Brain microvascular endothelial cell (primary cell): ENCODE measurements at places on chromosomes 5 and 9.

DNA sequence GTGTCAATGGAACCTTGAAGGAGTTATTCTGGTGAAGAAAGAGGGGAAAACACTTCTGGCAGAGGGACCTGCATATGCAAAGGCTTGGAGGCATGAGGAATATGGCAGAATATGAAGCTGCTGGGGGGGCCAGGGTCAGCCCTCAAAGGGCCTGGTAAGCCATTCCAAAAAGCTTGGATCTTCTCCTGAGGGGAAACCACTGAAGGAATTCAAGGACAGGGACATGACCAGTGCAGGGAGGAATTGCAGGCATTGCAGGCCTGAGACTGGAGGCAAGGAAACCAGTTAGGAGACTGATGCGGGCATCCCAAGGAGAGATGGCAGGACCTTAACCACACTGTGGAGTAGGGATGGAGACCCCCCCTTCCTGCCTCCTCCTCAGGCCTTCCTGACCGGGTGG lies 21.4 kb downstream of the ENHO start:
- no peak for DNase-seq

DNA sequence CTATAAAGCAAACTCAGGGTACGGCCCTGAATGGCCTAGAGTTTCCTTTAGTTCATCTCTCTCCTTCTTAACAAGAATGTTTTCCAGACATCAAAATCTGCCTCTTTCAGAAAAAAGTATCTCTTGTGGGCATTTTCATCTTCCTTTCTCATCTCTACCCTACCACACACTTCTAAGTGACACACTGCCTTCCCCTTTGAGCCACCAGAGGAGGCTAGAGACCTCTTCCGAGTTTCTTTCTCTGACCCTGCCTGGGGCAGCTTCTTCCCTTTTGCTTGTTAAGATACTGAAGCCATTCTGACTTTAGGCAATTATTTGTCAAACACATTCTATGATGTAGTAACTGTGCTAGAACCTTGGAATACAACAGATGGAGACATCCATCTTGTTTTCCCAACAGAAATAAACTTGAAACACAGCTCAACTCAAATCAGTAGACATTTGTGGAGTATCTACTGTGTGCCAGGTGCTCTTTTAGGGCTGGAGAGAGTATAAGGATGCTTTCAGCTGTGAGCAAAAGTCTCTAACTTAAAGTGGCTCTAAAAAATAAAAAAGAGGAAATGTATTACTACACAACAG lies 8.6 kb upstream of the SV2C start:
- no peak for DNase-seq

GRCh38 chr9:108953983-108954574 lies 19.9 kb downstream of the ABITRAM start:
- DNase-seq, result peak; percentile 14

DNA sequence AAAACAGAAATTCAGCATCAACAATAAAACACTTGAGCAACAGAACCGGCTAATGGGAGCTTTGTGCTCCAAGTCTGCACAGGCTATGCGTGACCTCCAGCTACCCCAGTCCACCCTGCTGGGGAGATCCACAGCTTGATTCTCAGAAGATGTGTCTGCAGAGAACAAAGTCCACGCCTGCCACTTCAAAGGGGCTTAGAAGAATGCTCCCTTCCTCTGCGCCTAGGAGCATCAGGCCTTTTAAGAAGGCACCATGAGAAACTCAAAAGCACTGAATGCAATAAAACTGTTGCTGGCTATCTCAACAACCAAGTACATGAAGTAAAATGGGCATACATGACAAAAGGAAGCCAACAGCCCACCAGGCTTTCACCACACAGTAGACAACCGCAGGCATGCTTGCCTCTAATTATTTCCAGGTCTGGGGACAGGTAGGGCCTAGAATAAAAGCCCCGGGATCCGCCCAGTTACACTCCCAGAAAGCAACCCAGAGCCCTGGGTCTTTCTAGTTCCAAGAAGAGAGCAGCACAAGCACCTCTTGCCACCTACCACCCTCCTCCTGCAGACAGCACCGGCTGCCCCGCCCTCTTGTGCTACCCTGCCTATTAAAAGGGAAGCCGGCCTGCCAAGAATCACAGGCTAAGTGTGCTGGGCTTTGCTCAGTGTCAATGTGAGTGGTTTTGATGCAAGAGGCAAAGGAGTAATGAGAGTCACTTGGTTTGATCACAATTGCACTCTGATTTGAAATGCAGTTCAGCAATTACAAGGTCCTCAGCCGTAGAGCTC lies 123.2 kb downstream of the SPOCK1 start:
- DNase-seq, result no peak

- DNase-seq, result no peak
Measured at GRCh38 chr5:83965441-83965840, 244.8 kb upstream of the HAPLN1 start.

- DNase-seq, result no peak
Measured at GRCh38 chr9:32928145-32928763, 73.2 kb downstream of the APTX start.

GRCh38 chr5:31194468-31194813 lies 955 bp downstream of the CDH6 start:
- DNase-seq, result no peak

DNA sequence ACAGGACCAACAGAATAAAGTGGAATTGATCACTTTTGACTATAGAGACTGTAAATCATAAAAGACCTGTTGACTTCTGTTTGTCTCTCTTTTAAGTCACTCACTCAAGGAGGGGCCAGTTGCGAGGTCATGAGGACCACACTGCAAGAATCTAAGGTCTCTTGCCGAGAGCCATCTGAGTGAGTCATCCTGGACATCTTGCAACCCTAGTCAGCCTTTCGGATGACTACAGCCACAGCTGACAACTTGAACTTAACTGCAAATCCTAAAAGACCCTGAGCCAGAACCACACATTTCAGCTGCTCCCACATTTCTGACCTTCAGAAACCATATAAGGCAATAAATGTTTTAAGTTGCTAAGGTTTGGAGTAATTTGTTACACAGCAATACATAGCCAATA lies 129.7 kb upstream of the RAD23B start:
- peak; percentile 20 for DNase-seq

DNA sequence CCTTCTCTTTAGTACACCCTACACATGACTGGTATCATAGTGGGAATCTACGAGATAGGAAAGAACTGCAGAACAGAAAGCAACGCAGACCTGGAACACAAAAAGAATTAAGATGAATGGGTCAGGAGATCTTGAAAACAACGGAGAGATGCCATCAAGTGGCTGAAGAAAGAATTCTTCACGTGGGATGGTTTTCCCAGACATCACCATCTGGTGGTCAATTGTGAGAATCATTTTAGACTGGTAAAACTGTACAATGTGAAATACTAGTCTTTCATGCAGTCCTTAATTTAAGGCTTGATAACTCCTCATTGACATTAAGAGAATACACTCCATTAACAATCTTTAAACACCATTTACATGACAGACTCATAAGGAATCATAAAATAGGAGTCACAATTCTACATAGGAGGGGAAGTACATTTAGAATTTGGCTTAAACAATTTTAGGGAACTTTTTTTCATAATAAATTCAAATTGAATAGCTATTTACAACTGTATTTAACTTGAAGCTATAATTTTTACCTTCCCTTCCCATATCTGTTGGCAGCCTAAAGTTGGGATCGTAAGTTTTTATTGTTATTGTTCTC lies 128.4 kb upstream of the TRPM3 start:
- DNase-seq, result peak; percentile 67

DNA sequence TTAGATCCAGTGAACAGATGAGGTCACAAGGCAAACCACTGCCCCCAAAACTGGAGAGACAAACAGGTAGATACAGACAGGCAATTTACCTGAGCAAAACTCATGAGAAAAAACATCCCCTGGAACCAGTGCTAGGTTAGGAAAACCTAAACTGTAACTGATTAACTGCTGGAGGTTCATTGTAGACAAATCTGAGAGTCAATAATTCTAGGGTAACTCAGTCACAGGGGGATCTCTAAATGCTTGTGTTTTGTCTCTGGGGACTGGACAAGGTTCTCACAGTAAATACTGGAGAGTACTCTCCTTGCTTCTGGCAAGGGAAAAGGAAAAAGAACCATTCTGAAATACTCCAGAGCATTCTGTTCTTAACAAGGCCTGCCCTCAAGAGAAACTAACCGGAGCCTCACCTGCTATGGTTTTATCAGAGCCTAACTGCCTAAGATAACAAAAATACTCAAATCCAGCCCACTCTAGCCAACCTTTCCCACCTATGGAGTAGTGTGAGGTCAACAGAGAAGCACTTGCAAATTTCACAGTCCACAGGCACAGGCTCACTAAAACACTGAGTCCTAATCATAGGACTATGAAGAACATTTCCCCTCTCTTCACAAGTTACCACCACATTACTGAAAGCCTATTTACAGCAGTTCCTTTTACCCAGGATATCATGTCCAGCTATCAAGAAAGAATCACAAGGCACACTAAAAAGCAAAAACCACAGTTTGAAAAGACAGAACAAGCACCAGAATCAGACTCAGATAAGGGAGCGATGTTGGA lies 139.9 kb upstream of the ACOT12 start:
- no peak for DNase-seq

DNA sequence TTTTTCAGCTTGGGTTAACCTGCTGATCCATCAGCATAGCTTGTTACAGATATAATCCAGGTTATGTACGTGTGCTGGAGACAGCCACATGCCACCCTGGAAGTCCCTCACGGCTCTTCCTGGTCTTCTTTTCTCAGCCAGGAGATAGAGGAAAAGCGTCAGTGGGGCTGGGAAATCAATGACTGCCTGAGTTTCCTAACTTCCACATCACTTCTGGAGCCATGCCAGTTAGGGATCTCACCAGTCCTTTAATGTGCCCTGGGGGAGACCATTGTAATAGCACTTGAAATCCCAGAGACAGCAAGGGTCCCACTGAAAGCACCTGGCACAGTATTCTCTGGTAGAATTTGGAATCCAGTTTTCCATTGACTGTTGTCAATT lies 29.2 kb downstream of the ANXA2R start:
- DNase-seq, result no peak

DNA sequence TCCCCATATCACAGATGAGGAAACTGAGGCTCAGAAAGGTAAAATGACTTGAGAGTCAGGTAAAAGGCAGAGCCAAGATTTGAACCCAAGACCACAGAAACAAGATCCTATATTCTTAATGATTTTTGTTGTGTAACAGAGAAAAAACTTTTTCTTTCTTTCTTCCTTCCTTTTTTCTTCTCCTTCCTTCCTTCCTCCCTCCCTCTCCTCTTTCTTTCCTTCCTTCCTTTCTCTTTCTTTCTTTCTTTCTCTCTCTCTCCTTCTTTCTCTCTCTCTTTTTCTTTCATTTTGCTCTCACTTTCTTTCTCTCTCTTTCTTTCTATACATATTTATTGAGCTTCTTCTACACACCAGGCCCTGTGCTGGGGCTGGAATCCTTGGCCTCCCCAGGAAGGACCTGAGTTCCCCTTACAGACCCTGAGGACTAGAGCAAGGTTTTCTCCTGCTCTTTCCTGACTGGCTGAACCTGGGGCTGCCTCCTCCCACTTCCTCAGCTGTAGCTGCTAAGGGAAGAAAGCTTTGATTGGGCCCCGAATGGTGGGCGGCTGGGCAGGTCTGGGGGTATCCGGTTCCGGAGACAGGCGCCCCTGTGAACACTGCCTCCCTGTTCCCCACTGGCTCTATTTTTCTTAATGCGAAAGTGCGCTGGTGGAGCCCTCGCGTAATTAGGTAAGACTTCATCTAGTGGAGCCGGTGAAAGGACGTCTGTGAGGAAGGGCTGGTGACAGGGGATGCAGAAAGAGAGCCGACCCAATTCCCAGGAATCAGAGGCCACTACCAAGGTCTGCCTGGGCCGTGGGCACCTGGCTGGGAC lies 27.4 kb upstream of the KIF12 start:
- no peak for DNase-seq

DNA sequence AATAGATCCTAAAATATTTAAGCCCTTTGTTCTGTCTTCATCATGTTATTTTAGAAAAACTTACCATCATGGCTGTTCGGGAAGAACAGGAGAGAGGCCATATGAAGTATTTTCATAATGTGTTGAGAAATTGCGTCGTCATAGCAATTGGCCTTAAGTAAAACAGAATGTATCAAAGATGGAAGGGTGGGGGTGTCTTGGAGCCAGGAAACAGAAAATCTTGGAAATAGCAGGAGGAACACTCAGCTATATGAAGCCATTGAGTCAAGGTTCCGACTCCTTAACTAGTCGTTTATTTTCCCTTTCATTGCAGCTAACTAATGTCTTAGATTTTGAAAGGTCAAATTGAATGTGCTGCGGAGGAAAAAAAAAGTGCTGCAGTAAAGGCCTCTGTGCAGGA lies 1.3 kb downstream of the SPTAN1 start:
- peak; percentile 45 for DNase-seq

DNA sequence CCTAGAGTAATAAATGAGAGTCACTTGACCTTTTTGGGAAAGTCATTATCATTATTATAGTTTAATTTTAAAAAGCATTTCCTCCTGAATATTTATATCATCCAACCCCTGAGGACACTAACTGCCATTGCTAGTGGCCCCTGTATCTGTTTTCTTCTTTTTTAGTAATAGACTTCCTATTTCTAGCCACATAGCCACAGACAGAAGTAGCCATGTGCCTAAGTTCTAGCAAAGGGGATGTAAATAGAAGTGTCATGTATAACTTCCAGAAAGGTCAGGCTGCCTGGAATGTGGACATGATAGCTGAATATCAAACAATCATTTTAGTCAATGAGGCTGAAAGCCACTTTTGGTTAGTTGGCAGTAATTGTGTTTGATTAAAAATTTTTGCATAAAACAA lies 37.5 kb upstream of the IQGAP2 start:
- DNase-seq, result no peak

DNA sequence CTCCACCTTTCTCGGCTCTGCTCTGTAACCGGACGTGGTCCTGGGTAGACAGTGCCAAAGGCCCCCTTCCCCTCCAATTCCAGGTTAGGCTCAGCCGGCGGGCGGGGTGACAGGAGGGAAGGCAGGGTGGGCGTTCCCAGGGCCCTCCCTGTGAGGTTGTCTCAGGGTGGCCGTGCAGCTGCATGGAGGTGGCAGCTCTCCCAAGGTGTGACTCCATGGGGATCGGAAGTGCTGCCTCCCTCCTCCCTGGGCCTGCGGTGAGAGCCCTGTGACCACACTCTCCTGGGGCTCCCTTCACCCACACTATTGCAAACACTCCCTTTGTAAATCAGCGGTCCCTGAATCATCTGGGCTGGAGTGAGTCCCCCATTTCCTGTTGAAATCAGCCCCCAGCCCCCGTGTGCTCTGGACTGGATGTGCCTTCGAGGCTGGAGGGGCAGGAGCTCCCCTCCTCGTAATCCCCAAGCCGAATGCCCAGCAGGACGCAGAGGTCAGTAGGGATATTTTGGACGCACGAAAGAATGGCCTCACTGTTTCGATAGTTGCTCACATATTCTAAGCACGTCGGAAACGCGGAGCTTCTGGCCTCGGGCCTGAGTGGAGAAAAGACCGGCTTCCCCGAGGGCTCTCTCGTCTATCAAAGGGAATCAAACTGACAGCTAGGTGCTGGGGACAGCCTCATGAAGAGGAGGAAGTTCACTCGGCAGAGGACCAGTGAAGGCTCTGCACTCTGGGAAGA lies 107.6 kb upstream of the COL5A1 start:
- no peak for DNase-seq
